Activated naive CD4-positive, alpha-beta T cell treated with anti-CD3 and anti-CD28 coated beads for 36 hours (primary cell): ENCODE measurements at places on chromosomes 7 and 10. TPM values are rescaled to one million over a fixed set of nuclear protein-coding genes. Genes with fewer than 3 reads are reported as not detected.

- DNase-seq, result no peak
Observed at GRCh38 chr10:1025683-1026082, at the start of gene IDI2. Gene IDI2, minus strand, starts transcription at chr10:1025859. Its CDS starts 1,136 bp downstream, at chr10:1024723.

- DNase-seq, result peak; percentile 57
Observed at GRCh38 chr7:102125127-102125596, 161.5 kb upstream of the SH2B2 start.

- DNase-seq, result no peak
Observed at GRCh38 chr10:109071539-109071938, 851.8 kb downstream of the XPNPEP1 start.

DNA sequence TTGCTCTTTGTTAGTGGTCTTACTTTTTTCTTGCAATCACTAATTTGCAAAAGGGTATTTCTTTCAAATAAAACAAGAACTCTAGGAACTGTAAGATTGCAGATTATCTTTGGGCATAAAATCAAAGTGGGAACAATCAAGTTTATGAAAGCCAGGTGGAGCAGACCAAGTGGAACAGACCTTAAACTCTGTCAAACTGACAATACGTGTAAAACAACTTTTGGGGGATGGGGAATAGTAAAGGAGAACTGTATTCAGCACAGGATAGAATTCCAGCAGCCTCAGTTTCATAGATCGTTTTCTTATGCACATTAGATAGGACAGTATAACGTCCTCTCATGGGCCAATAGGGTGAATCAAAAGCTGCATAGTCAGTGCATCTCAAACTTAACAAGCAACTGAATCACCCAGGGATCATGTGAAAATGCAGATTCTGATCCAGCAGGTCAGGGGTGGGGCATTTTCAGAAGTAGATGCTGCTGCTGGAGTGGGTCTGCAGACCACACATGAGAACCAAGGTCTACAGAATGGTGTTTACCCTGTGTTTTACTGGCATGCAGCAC, 120.7 kb downstream of the PIP4K2A start:
- no peak for DNase-seq

DNA sequence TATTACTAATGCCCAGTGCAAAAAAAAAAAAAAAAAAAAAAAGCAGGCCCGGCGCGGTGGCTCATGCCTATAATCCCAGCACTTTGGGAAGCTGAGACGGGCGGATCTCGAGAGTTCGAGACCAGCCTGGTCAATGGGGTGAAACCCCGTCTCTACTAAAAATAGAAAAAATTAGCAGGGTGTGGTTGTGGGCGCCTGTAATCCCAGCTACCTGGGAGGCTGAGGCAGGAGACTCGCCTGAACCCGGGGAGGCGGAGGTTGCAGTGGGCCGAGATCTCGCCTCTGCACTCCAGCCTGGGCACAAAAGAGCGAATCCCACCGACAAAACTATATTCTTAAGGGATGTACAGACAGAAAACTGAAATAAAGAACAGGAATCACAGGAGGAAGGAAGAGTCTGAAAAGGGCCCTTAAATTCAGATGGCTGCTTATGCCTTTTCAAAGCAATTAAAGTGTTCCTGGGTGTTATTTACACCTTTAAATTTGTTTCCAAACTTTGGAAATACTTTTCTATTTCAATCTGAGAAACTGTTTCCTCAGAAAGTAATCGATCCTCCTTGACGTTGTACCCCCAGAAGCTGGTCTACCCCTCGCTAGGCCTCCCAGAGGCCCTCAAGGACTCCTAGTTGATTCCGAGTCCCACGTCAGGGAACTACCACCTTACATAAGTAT, 2.0 kb upstream of the KMT2E start:
- DNase-seq, result peak; percentile 50

DNA sequence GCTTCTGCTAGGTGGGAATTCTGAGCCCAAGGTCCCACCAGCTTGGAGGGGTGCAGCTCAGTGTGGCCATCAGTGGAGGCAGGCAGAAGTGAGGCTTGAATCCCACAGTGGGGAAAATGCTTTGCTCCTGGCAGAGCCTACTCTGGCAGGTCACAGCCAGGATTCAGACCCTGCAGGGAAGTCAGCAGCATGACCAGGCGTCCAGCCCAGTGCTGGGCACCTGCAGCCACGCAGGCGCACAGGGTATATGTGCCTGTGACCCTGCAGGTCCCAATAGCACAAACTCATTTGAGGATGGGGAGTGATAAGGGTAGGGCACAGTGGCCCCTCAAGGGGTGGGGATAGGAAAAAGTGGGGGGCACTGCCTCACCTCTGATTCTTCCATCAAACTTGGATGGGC, 8.4 kb upstream of the AEBP1 start:
- no peak for DNase-seq

- DNase-seq, result no peak
Observed at GRCh38 chr10:49282306-49282705, 16.7 kb upstream of the C10orf71 start.

DNA sequence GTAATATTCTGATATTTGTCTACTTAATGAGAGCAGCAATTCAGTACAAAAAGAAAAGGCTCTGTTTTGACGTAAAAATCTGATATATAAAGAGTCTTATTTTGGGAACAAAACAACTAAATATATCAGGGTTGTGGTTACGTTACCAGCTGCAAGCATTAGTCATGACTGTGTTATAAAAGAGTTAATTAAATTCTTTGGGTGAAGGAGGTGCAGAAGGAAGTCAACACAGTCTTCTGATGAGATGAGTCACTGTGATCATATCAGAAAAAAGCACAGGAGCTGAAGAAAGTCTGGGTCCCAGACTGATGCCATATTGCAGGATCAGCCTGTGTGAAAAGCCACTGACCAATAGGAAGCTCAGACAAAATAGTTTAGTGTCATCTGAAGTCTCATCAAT, 234.3 kb upstream of the TEX47 start:
- DNase-seq, result peak; percentile 7

DNA sequence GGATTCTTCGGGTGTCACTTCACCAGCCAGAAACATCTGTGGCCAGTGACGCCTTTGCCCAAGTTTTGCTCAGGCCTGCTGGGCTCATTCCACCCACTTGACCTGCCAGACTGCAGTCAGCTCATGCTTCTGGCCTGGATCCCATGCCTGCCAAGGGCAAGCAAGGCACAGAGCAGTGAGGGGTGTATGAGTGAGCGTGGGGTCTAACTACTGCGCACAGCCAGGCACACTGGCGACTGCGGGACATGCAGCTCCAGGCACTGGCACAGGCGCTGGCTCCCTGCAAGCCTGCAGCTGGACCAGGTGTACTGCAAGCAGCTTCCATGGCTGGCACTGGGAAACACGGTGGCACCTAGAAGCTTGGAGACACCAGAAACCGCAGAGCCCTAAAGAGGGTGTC, 80.1 kb downstream of the MTERF1 start:
- DNase-seq, result no peak

DNA sequence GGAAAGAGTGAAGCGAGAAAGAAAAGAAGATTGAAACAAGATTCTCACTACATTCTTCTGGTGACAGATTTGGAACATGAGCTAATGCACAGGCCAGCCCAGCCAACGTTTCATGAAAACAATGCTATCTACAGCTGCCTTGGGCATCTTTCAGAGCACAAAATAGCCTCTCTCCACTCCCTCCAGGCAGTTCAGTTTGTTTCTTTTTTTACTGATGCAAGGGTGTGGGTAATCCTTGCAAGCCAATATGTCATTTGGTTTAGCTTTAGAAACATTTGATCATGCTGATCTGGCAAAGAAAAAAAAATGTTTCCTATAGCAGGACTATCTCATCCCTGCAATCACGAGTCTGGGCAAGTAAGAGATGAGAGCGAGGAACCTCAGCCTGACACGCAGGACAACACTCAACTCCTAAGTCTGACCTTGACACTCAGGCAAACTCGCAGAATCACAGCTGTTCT, 35.9 kb downstream of the SVIL start:
- no peak for DNase-seq

DNA sequence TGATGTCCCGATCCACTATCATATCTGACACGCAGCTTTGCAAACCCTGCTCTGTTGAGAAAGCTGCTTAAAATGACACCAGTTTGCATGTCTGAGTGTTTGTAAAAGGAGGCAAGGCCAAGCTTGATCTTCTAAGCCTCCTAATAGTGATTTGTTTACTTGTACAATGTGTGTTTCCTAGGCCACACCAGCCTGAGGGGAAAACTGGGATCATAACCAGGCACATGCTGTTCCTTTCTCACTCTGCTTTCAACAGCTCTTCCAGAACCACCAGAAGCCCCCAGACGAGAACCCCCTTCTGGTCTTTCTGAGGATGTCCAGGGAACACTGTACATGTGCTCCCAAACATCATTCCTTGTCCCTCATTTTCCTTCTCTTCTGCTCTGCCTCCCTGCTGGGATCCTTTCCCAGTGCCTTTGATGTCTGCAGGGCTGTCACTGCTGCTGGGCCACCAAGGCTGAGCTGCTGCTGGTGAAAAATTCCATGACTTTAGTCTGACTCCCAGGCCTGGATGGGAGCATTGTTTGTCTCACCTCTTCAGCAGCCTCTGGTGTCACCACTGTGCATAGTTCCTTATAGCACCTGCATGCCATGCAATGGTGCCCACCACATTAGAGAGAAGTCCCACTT, 4.0 kb upstream of the LGI1 start:
- DNase-seq, result no peak

- DNase-seq, result no peak
Observed at GRCh38 chr10:297567-297966, 162.3 kb downstream of the ZMYND11 start.

DNA sequence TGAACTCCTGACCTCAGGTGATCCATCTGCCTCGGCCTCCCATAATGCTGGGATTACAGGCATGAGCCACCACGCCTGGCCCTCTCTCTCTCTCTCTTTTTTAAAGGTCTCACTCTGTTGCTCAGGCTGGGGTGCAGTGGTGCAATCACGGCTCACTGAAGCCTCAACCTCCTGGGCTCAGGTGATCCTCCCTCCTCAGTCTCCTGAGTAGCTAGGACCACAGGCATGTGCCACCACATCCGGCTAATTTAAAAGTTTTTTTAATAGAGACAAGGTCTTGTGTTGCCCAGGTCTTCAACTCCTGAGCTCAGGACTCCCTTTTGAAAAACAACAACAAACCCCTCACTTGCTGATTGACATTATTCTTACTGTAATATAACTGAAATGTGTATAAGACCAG, 11.6 kb downstream of the PALD1 start:
- no peak for DNase-seq

GRCh38 chr7:50307368-50308032, 3.0 kb downstream of the IKZF1 start:
- peak; percentile 75 for DNase-seq

The PTN gene
- total RNA-seq, result not detected

The HACD1 gene
- 0.41 TPM for total RNA-seq

The FGL2 gene
- not detected for total RNA-seq

The ZNF727 gene
- 0.52 TPM for total RNA-seq
